ENCODE measurements at places on chromosomes 2 and 18. TPM values are rescaled to one million over a fixed set of nuclear protein-coding genes. Genes with fewer than 3 reads are reported as not detected.

The SERPINB12 gene
- total RNA-seq = not detected

The SESTD1 gene
- 82.7 TPM for total RNA-seq

The CRYGC gene
- not detected for total RNA-seq

The MARCO gene
- total RNA-seq = not detected

The NGEF gene
- total RNA-seq = 5.7 TPM

The ALPP gene
- not detected for total RNA-seq

The DNAH7 gene
- total RNA-seq = 0.46 TPM

The SCN7A gene
- total RNA-seq = not detected

The REG1A gene
- not detected for total RNA-seq

The NCKAP5 gene
- 0.76 TPM for total RNA-seq

The CLEC4F gene
- total RNA-seq = not detected

The IL37 gene
- not detected for total RNA-seq

Data from smooth muscle cell of the pulmonary artery (primary cell).